ENCODE measurements at places on chromosomes 7 and 10.
A peak's percentile ranks its signal among the peaks of the same experiment; 100 is the strongest.

- no peak for DNase-seq
Observed at GRCh38 chr10:60777696-60778213, 523 bp upstream of the CDK1 start.

GRCh38 chr7:38539477-38540081 lies 91.6 kb downstream of the AMPH start:
- DNase-seq: no peak

GRCh38 chr7:116293139-116293538 lies 82.8 kb downstream of the TES start:
- DNase-seq: no peak

- no peak for DNase-seq
Observed at GRCh38 chr7:144454256-144455039, 51.0 kb upstream of the NOBOX start.

- DNase-seq: no peak
Observed at GRCh38 chr10:107118866-107119265, 45.6 kb downstream of the SORCS1 start.

- no peak for DNase-seq
Observed at GRCh38 chr10:129949891-129950291, 14.2 kb downstream of the EBF3 start.

GRCh38 chr10:43692051-43692825 lies 43.6 kb upstream of the ZNF32 start:
- no peak for DNase-seq

GRCh38 chr7:91034459-91035368 lies 229.5 kb upstream of the FZD1 start:
- DNase-seq: peak; percentile 22

DNA sequence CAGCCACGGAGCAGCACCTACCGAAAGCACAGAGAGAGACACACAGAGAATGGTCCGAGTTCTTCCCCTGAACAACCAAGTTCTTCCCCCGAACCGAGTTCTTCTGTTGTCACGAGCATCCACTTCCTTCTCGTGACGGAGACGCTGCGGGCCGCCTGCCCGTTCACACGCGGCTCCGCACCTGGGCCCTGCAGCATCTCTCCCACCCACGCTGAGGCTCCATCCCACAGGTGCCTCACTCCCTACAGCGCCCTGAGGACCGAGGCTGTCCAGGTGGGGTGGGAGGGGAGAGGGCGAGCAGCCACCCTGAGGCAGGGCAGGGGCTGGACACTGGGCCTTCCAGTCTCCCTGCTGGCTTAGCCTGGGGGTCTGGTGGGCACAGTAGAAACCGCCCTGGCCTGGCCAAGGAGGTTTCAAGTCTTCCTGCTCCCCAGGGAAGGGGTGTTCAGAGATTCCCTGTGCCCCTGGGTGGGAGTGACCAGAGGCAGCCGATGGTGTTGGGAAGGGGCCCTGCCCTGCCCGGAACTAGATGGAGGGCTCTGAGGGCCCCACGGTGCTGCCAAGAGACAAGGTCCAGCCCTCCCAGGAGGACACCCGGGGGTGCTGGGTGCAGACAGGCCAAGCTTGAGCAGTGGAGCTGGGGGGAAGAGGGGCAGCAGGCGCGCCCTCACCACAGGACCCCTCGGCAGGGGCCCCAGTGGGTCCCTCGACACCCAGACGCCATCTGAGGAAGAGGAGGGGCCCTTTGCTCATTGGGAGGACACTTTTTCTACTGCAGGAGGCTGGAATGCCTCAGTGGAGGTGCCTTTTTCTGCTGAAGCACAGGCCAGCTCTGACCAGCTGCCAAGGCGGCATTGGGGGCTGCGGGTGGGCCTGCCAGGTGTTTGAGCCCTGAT lies 5.2 kb upstream of the NKX6-2 start:
- DNase-seq: no peak

GRCh38 chr7:47808321-47808720 lies 139.9 kb downstream of the PKD1L1 start:
- DNase-seq: no peak

DNA sequence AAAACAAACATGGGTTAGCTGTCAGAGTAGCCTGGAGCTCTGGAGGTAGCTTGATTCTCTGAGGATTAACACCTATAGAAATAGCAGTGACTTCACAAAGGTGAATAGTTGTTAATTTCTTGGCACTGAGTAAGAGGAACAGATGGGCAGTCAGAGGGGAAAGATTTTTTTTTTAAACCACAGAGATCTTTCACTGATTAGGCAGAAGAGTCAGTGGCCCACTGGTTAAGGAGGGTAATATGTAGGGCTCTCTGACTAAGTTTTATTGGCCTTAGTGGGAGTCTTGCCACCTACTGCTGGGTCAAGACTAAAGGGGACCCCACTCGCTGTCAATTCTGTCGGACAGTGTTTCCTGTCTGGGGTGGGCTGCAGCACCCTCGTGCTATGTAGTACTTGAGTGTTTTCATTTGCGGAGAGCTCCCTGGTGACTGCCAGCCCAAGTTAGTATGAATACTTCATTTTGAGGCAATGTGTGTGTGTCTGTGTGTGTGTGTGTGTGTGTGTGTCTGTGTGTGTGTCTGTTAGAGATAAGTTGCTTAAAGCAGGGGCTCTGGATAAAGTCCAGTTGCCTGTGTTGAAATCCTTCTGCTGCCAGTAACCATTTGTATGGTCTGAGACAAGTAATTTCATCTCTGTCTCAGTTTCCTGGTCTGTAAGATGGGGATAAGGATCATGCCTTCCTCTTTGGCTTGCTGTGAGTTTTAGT lies 145.2 kb downstream of the ARID5B start:
- no peak for DNase-seq

GRCh38 chr7:39144420-39144819 lies 166.7 kb downstream of the POU6F2 start:
- DNase-seq: no peak

- no peak for DNase-seq
Observed at GRCh38 chr10:66838656-66839055, 87.2 kb upstream of the LRRTM3 start.

- no peak for DNase-seq
Observed at GRCh38 chr10:26090762-26091161, 125.8 kb upstream of the GAD2 start.

DNA sequence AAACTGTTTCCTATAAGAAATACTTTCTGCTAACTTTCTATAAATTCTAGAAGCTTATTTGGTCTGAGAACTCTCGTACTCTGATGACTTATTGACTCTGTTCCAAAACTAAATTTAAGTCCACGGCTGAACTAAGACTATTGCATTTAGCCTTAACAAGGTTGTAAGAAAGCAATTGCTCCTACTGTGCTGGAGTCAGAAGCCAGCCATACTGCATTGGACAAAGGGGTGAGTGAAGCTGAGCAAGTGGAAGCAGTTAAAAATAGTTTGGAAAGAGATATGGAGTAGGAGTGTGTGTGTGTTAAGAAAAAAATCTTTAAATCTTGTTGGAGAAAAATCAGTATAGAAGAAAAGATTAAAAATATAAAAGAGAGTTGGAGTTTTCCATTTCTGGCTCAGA lies 1360.1 kb upstream of the CELF2 start:
- DNase-seq: no peak

GRCh38 chr10:60666221-60666620 lies 112.1 kb upstream of the CDK1 start:
- no peak for DNase-seq

GRCh38 chr10:128633864-128634540 lies 507.8 kb upstream of the MKI67 start:
- DNase-seq: no peak

- DNase-seq: no peak
Observed at GRCh38 chr10:121860810-121861209, 67.0 kb downstream of the ATE1 start.

DNA sequence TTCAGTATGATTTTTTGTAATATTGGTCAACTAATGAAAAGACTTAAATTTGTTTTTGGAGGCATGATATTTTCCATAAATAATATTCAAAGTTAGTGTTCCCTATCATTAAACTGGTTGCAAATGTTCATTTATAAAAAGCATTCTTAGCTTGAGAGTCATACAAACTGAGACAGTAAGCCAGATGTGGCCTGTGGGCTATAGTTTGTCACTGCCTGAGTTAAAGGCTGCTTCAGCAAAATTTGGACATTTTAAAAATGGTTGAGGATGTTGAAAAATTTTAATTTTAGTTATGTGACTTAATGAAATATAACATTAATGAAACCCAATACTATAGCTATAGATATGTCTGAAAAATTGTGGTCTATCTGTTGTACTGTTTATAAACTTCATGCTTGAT lies 180.2 kb upstream of the CACNA2D1 start:
- DNase-seq: no peak

DNA sequence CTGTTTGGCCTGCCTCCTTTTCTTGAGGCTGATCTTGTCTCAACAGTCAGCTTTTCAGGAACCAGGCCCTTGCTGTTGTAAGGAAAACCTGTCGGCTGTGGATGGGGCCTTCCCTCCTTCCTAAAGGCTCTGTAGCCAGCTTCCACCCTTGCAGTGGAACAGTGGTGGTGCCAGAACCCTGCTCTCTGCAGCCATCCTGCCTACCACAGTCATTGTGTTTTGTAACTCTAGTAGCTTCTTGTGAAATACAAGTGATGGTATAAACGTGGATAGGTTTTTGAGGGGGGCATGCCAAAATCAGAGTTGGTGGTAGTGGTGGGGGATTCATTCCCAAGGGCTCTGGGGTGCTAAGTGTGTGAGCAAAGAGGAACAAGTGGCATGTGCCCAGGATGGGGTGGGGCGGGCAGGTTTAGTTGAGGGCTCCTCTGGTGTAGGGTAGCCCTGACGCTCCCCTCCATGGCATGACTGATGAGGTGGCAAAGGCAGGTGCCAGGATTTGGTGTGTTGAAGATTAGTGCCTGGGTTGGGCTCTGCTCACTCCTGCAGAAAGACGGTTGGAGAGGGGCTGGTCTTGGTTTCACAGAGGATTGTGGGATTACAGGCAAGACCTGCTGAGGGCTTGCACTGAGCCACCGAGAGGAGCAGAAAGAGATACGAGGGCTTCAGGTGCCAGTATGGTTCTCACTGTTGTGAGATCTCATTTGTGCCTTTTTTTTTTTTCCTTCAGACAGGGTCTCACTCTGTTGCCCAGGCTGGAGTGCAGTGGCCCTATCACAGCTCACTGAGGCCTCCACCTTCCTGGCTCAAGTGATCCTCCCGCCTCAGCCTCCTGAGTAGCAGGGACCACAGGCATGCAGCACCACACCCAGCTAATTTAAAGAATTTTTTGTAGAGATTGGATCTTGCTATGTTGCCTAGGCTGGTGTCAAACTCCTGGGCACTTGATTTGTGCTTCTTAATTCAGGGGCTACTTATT lies 7.4 kb downstream of the TSPAN14 start:
- no peak for DNase-seq

- no peak for DNase-seq
Observed at GRCh38 chr10:16992611-16993119, 136.9 kb downstream of the CUBN start.

DNA sequence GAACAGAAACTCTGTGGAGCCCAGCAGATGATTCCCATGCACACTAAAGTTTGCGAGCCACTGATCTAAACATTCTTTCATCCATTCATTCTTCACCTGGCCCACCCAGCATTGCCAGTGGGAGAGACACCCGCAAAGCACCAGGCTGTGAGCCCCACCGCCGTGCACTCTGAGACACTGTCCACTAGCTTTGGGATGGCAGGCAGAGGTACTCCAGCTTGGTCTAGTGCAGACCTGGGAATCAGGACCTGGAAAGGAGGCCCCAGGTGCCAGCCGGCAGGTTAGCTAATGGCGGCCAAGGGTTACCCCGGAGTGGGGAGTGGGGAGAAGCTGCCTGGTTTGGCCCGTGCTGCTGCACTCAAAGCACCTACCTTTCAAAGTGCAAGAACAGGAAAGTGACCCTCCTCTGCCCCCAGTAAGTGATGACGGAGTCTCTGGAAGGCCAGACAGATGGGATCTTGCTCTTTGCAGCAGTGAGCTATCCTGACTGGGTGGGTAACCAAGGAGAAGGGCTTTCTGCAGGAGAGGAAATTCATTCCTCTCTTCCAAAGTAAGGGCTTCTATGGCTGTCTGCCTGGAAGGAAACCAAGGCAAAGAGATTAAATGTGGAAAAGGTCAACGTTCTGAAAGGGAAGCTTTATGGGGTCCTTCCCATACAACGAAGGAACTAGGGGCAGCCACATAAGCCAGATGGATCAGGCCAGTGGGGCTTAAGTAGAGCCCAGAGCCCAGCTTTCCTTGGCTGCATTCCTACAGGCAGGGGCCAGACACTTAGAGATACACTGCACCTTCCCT lies 74.2 kb upstream of the LRRC4 start:
- no peak for DNase-seq

DNA sequence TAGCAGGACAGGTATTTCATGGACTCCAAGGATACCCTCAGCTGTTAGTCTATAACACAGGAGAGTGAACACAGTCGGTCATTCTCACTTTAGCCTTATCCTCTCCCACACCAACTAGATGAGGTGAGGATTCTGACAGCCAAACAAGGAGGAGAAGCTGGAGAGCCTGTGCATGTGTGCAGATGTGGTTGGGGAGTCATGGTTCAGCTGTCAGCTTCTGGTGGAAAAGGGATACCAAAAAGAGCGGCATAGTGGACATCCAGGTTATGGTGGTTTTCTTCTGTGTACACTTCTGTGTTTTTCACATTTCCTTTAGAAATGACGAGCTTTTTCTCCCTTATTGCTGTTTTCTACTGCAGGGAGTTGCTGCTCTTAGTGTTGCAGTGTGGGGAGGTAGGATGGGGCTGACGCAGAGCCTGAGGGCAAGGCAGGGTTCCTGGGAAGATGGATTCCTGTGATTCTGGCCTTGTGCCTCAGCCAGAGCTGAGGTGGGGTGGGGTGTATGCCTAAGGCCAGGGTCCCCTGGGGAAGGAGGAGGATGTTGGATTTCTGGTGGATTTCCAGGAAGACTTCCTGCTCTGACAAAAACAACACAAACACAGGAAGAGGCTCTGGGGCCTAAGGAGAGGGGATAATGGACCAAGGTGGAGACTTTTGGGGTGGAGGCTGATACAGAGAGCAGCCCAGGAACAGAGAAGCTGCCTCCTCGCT lies 26.6 kb downstream of the PLAU start:
- DNase-seq: no peak

GRCh38 chr10:83932245-83932644 lies 207.1 kb upstream of the GHITM start:
- DNase-seq: no peak

DNA sequence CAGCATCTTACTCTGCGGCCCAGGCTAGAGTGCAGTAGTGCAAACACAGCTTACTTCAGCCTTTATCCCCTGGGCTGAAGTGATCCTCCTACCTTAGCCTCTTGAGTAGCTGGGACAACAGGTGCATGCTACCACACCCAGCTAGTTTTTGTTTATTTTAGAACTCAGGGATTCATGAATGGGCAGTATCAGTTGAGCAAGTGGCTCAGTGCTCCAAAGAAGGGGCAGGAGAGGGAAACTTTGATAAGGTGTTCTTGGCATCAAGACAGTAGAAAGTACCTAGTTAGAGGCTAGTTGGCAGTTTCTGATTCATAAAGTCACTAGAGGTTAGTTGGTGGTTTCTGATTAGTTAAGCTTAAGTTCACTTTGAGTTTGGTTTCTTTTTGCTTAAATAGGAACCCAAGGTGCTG lies 18.4 kb downstream of the TRIM24 start:
- DNase-seq: no peak

- no peak for DNase-seq
Observed at GRCh38 chr10:20877986-20878983, 18.8 kb downstream of the NEBL start.

DNA sequence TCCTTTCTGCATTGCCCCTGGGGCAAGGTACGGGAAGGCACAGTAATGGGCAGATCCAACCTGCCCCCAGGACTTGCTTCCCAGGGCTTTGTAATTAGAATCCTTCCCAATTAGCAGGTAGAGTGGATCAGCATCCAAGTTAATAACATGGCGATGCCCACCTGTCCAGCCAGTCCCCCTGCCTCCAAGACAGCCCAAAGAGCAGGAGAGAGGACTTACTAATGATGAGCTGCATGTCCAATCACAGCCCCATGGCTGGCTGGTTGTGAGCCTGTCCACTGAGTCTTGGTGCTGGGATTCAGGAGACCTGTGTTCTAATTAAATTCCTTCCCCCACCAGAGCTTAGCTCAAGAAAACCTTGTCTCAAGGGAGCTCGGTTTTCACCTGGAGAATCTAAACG lies 49.0 kb downstream of the RPS24 start:
- no peak for DNase-seq
